ENCODE measurements at places on chromosomes 3 and 15.

GRCh38 chr3:105878061-105878460 is 9.2 kb upstream of the CBLB start:
- DNase-seq, result no peak

DNA sequence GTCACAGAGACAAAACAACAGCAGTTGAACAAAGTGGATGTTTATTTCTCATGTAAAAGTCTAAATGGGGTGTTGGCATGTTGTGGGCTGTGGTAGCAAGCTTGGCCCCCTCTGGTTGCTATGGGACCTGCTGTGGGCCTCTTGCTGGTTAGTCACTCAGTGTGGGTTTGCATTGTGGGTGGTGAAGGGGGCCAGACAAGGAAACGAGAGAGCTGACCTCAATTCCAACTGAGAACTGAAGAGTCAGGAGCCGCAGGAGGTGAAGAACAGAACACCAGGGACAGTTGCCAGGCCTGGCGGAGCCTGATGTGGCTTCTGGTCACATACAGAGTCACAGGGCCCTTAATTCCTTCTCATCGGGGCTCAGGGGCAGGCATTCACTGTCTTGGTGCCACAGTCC is 1.9 kb upstream of the ADPGK start:
- DNase-seq, result no peak

DNA sequence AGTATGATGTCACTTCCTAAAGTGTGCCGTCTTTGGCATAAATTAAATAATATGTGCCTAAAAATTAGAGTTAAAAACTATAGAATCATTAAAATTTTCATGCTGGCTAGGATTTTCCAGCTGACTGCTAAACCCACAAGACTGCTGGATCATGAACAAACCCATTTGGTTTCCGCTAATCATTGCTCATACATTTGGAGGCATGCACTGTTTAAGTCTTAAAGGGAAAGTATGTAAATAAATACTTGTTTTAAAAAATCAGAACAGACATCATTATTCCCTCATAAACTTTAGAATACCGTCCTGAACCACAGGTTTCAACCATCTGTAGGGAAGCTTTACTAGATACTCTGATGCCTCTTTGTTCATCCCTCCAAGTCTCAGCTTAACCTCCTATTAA is 26.5 kb downstream of the ATP6V1A start:
- no peak for DNase-seq

DNA sequence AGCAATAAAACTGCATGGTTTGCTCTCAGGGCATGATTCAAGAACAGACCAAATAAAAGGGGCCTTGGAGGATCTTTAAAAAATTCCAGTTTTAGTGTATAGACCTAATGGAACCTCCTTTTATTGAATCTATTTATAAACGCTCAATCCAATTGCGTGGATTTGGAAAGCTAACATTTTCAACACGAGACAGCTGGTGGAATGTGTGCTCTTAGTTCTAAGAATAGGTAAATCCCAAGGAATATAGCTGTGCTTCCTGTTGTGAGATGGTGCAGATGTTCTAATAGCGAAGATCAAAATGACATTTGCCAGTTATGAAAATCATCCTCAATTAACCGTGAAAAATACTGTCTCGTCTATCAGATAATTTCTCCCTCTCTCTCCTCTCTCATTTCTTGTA is 192.5 kb downstream of the ATP10A start:
- no peak for DNase-seq

GRCh38 chr3:112514527-112515128 is 15.4 kb upstream of the BTLA start:
- no peak for DNase-seq

GRCh38 chr15:63601704-63602185 is 4.6 kb downstream of the FBXL22 start:
- DNase-seq, result no peak

- no peak for DNase-seq
These were observed 68.4 kb downstream of the HERC1 start for GRCh38 chr15:63765338-63765737.

DNA sequence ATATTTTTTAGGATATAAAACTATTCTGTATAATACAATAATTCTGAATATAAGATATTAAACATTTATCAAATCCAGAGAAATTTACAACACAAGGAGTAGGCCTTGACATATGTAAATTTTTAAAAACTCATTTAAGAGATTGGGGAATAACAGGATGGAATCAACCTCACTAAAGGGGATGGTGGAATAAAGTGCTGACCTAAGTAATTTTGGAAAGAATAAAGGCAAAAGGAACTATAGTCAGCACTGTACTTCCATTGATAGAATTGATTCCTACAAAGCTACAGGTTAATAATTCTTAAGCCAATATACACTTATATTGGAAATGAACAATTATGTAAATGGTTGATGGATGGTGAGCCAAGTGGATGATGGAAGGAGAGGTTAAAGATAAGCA is 549.3 kb downstream of the TBL1XR1 start:
- no peak for DNase-seq

DNA sequence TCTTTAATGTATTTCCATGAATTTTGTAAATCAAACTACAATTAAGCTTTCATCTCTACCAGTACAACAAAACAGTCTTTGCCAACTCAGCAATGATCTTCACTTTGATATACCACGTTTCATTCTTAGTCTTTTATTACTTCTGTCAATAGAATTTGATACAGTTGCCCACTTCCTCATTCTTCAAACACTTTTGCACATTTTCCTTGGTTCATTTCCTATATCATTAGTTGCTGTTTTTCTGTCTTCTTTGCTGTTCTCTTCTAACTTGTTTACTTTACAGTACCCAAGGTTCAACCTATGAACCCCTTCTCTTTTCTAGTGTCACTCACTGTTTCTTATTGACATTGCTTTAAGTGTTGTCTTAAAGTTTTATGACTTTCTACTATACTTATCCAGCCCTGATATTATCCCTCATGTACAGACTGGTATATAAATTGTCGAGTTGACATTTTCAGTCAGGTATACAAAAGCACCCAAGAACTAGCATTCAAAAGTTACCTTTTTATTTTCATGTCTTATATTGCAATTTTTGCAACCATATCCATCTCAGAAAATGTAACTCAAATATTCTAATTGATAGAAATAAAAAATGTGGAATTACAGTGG is 903.1 kb downstream of the NSUN3 start:
- no peak for DNase-seq

DNA sequence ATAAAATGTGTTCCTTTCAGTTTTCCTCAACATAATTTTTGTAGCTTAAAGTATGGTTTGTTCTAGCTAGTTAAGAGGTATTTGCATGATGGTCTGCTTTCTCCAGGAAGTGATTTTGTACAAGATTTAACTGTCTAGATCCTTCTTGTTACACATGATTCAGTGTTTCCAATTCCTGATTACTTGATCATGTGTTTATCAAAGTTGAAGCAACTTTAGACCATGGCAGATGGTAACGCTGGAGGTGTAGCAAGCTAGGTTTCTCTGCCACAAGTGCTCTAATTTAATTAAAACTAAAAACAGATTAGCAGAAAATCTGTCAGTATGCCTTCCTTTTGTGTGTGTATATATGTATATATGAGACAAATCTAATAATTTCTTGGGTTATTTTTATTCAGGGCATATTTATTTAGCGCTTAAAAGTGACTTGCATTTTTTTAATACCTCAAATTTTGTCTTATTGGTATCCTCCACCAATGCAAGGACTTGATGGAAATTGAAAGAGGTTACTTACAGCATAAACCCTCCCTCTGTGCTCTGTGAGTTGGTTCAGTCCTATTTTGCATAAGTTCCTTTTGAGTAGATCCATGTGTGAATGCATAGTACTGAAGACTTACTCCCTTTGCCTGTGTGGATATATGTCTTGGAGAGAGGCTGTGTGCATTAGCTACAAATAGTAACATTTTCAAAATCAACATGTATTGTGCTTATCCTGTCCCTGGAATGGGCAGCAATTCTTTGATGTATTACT is 157.3 kb upstream of the CGNL1 start:
- DNase-seq, result no peak

DNA sequence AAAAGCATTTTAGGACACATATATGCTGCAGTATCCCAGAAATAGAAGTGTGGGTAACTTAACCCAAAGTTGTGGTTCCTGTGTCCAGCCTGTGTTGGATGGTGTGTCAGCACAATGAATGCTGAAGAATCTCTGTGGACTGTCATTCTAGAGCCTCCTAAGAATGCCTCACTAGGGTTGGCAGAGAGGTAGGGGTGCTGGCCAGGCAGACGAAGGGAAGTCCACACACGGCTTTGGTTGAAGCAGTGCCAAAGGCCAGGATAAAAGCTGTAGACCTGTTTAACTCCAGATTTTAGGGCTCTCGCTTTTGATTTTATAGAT is 43.7 kb upstream of the TIPARP start:
- no peak for DNase-seq

DNA sequence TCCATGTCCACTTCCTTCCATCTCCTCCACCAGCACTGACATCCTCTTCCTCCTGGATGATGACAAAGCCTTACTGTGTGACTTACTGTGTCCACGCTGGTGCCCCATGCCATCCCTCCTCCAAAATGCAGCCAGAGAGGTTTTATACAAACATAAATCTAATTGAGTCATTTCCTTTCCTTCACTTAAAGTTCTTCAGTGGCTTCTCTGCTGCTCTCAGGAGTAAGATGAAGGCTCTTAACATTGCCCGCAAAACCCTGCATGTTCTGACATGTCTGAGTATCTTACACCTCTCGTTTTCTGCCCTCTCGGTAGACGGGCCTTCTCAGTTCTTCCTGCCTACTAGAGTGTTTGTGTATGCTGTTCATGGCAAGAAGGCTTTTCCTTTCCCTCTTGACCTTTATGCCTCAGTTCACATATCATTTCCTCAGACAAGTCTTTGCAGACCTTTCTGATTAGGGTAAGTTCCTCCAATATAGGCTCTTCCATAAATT is 175.5 kb downstream of the CFAP20DC start:
- DNase-seq, result no peak

- no peak for DNase-seq
These were observed 33.7 kb downstream of the SLC2A2 start for GRCh38 chr3:170992854-170993253.

- no peak for DNase-seq
These were observed 93.5 kb downstream of the SERPINI1 start for GRCh38 chr3:167829071-167829470.

DNA sequence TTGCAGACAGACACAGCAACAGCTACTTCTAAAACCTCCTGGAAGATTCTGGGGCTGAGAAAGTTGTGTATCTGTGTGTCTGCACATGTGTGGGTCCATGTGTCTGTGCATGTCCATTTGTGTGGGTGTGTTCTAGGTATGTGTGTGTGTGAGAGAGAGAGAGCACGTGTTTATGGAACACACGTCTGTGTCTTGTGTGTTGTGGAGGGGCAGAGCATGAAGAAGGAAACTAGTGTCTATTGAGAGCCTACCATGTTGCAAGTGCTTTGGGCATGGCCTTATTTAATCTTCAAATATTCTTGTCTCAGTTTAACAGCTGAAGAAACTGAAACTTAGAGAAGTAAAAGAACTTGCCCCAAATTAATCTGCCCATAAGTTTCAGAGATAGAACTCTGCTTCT is 327.5 kb downstream of the UACA start:
- DNase-seq, result no peak

DNA sequence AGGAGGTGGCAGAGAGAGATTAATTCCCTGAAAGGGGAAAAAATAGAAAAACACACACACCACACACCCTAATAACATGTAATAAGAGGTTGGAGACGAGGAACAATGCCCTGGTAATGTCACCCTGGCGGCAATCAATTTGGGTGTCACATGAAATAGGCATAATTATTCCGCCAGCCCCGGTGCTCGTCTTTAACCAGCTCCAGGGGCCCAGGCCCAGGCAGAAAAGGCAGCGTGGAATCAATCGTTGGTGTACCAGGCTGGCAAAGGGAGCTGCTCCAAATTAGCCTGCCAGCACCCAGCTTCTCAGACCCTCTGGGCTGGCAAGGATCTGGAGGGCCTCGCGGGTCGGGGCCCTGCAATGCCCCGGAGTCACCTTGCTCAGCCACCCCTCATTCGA is 5.6 kb downstream of the LINGO1 start:
- peak; percentile 89 for DNase-seq

DNA sequence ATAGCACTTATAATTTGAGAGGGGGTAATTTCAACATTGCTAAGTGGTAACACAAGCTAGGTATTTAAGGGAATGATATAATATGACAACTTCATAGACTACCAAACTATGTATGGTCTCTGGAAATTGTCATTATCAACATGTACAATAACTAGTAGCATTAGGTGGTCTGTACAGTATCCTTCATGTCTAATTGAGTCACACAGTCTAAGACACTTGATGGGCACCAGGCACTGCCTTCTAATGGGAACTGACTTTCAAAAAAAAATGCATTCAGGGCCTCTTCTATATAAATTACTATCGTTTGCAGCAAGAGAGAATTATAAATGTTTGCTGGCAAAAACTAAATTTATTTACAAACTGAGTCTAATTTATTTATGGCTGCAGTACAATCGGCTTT is 271.8 kb downstream of the MECOM start:
- no peak for DNase-seq

GRCh38 chr3:171654809-171655208 is 155.5 kb downstream of the PLD1 start:
- no peak for DNase-seq
